ENCODE measurements at places on chromosomes 7 and 10.

- DNase-seq: no peak
Observed at GRCh38 chr10:72049969-72050781, 38.2 kb downstream of the SPOCK2 start.

- DNase-seq: no peak
Observed at GRCh38 chr10:50809596-50809995, 69.9 kb downstream of the ASAH2B start.

DNA sequence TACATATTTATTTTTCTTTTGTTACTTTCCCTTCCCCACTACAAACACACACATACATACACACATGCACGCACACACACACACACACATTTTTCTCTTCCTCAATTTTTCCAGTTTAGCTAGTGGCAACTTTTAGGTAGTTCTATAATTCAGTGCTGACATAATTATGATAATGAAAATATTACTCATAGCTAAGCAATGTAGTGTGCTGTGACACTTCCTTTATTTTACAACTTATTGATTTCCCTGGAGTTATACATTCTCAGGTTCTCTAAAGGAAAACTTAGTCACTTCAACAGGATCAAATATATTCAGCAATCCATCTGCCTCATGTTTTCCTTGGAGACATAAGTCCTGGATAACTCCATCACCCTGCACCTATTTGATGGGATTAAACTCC is 151.6 kb downstream of the CACNA2D1 start:
- no peak for DNase-seq

DNA sequence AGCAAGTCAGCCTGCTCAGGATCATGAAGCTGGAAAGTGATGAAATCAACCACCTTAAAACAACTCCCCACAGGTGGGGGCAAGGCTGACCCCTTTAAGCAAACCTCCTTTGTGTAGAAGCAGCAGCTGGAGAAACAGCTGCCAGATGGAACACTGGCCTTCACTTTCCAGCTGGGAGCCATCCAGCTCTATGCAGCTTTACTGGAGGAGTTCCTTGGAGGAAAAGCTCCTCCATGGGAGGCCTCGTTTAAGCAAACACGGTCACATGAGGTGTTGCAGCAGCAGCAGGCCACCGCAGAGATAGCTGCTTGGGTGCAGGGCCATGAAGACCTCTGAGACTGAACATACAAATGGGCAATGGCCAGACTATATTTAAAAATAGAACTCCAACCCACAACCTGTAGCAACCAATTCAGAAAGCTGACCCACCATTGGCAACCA is 13.0 kb upstream of the DLG5 start:
- DNase-seq: no peak
